Fibroblast of skin of left biceps (primary cell): ENCODE measurements at places on chromosomes 13 and 19.

DNA sequence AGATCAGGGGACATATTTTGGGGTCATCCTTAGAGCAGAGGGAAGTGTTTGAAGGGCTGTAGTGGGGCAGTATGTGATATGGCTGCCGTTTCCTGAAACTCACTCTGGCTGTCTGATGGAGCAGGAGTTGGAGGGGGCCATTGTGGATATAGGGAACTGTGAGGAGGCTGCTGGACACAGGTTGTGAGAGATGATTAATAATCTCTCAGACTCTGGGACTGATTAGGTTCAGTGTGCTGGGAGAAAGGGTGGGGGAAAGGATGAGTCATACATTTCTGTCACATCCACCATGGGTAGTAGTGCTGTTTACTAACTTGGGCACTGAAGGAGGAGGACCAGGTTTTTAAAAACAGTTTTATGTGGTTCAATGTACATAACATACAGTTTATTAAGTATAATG is 4.8 kb downstream of the B3GLCT start:
- peak; percentile 33 for DNase-seq

- no peak for DNase-seq
Observed at GRCh38 chr13:97283888-97284287, 61.8 kb downstream of the MBNL2 start.

DNA sequence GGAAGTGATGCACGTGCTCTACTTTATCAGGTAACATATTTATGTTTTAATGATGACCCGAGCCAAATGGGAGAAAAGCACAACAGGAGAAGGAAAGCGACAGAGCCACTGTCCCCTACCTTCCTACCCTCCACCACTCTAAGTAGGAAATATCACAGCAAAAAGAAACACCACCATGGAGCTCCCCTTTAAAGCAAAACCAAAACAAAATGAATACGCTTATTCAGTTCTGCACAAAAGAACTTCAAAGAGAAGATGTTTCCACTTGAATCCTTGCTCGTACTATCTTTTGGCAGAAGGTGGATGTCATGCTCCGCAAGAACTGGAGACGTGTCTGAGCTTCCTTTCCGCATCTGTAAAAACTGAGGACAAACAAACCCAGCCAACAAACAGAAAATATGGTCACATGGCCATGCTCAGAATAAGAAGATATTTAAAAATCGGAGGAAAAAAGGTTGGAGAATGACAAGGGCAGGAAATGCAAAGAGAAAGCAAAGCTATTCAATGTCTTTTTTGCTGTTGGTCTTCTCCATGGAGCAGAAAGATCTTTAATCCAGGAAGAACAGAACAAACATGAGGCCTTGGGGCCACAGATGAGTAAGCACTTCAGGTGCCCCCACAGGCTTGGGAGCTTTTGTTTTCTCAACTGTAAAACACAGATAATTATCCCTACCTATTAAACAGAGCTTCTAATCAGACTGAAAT is 19.5 kb downstream of the N4BP2L1 start:
- no peak for DNase-seq

- DNase-seq = no peak
Observed at GRCh38 chr13:112160558-112160957, 93.6 kb downstream of the SOX1 start.

DNA sequence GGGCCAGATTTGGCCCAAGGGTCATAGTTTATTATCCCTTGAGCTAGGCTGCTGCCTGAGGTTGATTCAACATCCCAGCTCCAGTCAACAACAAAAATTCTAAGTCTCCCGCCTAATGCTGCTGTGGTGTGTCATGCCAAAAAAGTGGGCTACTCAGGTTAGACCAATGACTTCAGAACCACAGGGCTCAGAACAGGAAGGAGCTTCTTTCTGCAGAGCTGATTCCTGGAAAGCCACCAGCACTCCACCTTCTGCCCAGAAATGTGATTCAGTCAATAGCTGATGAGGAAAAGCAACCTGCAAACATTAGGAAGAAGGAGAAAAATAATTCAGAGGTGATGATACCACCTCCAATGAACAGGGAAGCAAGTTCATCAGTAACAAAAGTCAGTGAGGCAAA is 56.1 kb upstream of the SERPINE3 start:
- no peak for DNase-seq

- no peak for DNase-seq
Observed at GRCh38 chr13:27404680-27405079, 19.7 kb upstream of the GTF3A start.

GRCh38 chr19:37007587-37008220 is 70.5 kb upstream of the ZNF420 start:
- DNase-seq = peak; percentile 3

GRCh38 chr13:54185101-54185500 is 1156.5 kb downstream of the OLFM4 start:
- DNase-seq = no peak

DNA sequence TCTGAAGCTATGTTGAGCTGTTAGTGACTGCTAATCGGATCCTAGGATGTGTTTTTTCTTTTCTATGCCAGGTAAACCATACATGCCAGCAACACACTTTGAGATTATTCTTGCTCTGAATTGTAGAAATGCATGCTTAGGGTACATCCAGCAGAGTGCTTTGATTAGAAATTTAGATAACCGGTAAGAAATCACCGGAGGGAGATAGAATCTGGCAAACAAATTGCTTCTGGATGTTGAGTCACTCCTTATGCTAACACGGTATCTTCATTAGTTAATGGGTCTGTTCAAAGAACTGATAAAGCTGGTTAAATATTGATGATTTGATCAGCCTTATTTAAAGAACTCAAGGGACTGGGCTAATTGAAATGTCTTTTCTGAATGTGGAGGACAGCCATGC is 85.1 kb upstream of the SIAH3 start:
- no peak for DNase-seq

DNA sequence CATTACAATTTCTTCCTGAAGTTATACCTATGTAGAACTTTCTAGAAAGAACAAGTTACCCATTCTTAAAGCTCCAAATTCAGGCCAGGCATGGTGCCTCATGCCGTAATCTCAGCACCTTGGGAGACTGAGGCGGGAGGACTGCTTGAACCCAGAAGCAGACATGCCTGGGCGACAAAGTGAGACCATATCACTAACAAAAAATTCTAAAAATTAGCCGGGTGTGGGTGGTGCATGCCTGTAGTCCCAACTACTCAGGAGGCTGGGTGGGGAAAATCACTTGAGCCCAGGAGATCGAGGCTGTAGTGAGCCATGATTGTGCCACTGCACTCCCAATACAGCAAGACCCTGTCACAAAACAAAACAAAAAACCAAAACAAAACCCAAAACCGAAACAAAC is 23.0 kb downstream of the KCNRG start:
- DNase-seq = no peak

GRCh38 chr19:4352701-4353121 is 9.3 kb downstream of the MPND start:
- no peak for DNase-seq

DNA sequence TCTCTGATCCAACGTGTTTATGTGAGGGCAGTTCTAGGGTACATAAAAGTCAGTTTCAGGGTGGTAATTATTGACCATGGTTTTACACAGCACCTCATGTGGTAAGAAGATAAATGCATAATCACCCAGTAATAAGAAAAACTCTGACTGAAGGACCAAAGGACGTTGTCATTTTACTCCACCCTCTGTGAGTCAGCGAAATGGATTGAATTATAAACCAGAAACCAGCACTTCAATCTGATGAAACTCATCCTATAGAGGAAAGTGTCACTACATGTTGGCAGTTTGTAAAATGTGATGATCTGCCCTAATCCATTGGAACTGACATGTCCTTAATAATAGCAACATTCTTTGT is 406.8 kb downstream of the KLF5 start:
- peak; percentile 22 for DNase-seq

DNA sequence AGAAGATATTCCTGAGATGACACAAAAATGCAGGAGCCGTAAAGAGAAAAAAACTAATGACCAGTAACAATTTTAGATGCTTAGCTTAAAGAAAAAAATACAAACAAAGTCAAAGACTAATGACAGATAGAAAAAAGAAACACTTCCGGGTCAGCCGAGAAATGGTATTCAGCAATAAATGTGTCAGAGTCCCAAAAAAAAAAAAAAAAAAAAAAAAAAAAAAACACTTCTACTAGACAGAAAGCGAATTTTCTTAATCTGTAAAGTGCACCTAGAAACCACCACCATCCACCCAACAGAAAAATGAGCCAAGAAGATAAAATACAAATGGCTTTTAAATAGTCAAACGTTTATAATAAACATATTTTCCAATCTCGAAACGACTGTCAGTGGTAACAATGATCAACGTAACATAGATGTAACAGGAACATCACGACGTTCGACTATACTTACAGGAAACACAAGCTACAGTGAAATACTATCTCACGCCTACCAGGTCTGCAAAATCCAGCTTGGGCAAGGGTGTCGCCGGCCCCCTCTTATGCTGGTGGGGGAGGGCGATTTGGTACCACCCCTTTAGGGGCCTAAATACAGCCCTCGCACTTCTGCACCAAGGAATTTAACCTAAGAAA is 10.6 kb downstream of the ABHD17A start:
- DNase-seq = no peak

DNA sequence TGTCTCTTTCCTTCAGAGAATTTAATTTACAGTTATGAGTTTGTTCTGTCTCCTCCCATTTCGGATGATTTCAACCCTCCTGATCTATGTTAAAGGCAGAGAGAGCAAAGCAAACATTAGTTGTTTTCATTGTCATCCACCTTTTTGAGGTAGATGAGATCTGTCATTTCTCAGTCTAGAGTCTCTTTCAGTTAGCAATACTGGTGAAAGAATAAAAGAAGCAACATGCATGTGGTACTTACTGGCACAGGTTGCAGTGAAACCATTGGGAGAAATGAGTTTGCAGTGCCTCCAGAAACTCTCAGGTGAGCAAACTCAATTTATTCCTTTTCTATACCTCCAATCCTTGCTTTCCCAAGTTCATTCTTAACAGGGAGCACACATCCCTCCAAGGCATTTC is 99.4 kb downstream of the RBM26 start:
- no peak for DNase-seq

DNA sequence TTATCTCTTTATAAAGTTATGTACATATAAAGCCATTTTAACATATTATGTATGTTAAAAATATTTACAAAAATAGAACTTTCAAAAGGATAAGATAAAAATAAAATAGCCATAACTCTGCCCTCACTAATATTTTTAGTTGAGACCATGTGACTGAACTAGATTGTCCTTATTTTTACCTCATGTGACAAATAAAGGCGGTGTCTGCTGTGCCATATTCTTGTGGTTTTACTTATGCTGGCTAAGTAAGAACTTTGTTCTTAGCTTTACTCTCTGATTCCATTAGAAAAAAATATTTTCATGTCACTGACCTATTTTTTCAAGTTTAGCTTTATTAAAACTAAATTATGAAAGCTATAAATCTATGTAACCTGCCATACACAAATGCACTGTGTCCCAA is 135.6 kb upstream of the TSC22D1 start:
- DNase-seq = no peak
